RCC 7860 (cell line): ENCODE measurements at places on chromosomes 2 and 18.

GRCh38 chr2:159032146-159032545, 63.7 kb downstream of the TANC1 start:
- no peak for DNase-seq

DNA sequence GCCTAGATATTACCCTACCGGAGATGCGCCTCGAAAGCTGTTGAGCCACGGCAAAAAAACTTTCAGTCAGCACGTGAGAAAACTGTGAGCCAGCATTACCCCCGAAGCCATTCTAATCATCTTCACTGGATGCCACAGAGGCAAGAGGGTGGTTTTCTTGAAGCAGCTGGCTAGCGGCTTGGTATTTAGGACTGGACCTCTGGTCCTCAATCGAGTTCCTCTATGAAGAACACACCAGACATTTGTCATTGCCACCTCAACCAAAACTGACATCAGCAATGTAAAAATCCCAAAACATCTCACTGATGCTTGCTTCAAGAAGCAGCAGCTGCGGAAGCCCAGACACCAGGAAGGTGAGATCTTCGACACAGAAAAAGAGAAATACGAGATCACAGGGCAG, 52.8 kb upstream of the SLC66A3 start:
- DNase-seq: no peak

- DNase-seq: no peak
These were observed 241.6 kb downstream of the RPIA start for GRCh38 chr2:88933091-88933490.

GRCh38 chr2:121707344-121707919, 29.2 kb downstream of the NIFK start:
- DNase-seq: peak; percentile 78

DNA sequence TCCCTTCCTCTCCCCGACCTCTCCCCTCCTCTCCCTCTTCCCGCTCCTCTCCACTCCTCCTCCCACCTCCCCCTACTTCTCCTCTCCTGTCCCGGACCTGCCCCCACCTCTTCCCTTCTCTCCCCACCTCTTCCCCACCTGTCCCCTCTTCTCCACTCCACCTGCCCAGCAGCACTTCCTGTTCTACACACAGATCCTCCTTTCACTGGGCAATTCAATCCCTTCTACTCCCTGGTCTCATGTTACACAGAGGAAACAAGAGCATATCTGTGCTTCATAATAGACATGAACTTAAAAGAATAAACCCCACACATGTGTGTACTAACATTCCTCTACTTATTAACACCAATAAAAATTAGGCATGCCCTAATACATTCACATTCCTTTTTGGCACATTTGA, 34.8 kb downstream of the TIMM21 start:
- DNase-seq: no peak

DNA sequence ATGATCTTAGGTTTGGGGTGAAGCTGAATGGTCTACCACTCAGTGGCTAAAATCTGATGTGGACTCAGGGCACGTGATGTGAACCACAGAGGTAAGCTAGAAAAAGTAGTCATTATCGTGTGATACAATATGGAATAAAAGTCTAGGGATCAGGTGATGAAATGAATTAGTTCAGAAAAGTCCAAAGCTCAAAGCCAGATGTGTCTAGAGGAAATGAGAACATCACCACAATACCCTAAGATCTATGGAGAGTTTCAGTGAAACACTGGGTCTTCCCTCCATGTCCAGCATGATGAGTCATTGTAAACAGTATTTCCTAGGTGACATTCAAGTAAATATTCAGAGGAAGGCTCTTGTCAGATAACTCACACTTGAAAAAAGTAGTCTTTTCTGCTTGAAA, 1257.4 kb upstream of the ZEB2 start:
- peak; percentile 67 for DNase-seq

- no peak for DNase-seq
These were observed 81.5 kb upstream of the SMAD2 start for GRCh38 chr18:48011926-48012465.

GRCh38 chr2:197793456-197793855, 8.3 kb upstream of the BOLL start:
- no peak for DNase-seq

GRCh38 chr2:208363485-208363884, 43.1 kb upstream of the PTH2R start:
- peak; percentile 85 for DNase-seq

DNA sequence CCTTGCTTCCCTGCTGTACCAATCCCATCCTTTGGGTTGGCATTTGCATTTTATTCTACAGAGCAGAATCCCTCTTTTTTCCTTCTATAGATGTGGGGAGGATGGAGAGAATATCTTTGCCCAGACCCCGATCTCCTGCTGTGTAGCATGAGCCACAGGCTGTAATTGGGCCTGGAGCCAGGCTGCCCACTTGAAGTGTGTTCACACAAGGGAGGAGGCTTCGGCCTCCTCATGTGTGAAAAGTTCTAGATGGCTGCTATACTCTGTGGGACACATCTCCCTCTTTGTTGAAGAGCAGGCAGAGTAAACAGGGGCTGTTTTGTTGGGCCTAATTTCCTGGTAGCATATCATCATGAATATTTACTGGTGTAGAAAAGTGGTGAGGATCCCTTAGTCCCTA, 126.3 kb downstream of the XRCC5 start:
- no peak for DNase-seq

- no peak for DNase-seq
These were observed 34.7 kb downstream of the RFX8 start for GRCh38 chr2:101440127-101440738.

GRCh38 chr18:49795612-49796552, 17.5 kb downstream of the ACAA2 start:
- no peak for DNase-seq

GRCh38 chr2:144470334-144470733, 49.6 kb downstream of the ZEB2 start:
- DNase-seq: no peak

- DNase-seq: no peak
These were observed 113.3 kb downstream of the NOL10 start for GRCh38 chr2:10576456-10576855.

DNA sequence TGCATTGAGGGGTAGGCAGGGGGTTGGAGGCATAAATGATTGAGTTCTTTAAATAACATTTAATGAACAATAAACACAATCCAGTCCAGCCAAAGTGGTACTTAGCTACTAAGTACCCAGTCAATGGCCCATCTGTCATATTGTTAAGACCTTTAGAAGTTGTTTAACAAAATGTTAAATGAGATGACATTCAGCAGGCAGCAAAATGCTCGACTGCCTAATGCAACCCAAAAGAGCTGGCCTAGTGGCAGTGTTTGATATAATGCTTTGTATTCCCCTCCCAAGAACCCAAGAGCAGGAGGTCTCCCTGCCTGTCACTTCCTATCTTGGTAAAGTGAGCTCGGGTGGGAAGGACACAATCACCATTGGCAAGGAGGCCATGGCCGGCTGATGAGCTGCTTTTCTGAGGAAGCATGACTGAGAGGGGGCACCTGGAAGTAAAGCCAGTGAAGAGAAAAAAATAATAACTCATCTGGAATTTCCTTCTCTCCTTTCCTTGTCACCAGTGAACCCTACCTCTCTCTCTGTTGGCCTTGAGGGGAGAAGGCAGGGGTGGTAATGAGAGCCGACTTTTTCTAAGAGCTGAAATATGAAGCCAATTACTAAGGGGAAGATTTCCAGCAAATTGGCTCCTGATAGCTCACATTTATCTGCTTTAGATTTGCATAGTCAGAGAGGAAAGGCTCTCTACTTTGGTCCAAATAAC, 140.6 kb downstream of the C1D start:
- no peak for DNase-seq

- peak; percentile 73 for DNase-seq
These were observed 91.0 kb upstream of the CCBE1 start for GRCh38 chr18:59787998-59788790.

DNA sequence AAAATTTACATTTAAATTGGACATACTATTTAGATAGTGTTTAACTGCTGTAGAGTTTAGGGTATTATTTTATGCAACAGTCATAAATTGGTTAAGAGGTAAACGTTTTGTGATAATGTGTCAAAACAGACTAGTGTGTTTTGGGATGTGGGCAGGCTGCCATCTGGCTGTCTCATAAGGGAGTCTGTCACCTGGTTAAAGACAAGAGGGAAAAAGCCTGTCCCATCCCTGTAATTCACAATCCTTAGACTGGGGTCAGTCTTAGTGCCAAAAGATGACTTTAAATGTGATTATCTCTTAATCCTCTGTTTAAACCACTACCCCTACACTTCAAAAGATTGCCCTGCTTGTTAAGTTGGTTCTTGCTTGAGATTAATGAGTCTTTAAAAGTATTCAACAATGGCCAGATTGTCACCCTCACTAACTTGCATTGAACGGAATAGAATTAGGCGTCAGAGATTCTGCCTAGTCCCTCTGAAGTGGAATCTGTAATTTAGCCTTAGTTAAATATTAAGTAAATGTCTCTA, 59.2 kb downstream of the SGPP2 start:
- DNase-seq: no peak

DNA sequence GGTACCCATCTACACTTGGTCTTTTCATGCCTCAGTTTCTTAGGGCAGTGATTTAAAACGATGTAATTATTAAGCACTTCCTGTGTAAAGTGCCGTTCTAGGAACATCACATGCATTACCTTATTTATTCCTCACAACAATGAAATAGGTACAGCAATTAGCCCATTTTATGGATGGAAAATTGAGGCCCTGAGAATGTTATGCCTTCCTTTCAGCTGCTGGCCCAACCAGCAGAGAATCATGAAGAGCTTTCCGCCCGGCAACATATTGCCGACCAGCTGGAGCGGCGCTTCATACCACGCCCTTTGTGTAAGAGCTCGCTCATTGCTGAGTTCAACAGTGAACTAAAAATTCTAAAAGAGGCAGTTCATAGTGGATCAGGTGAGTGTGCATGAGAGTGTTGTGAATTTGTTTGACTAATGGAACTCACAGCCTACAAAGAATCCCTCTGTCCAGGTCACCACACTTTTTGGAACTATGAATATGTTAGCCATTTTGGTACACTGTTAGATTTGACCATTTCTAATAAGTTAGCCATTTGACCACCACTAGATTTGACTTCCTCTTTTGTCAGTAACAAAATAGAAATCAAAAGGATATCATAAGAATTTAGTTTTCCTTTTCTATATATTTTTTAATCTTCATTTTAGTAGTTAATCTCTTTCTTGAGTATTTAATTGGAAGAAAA, 25.6 kb upstream of the RPE start:
- DNase-seq: no peak

DNA sequence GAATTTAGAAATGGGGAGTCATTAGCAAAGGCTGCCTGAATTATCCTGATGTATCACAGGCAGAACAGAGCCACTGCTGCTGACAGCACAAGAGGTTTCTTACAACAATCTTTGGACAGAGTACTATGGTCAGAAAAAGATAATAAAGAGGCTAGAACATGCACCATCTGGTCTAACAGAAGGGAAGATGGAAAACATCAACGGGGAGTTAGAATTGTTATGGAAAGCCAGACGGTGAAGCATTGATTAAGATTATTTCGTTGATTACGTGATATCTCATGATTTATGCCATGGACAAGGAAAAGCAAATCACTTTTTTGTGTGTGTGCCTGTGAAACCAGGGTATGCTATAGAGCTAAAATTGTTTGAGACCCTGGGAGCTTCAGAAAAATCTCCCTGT, 409.4 kb upstream of the ETAA1 start:
- DNase-seq: no peak

DNA sequence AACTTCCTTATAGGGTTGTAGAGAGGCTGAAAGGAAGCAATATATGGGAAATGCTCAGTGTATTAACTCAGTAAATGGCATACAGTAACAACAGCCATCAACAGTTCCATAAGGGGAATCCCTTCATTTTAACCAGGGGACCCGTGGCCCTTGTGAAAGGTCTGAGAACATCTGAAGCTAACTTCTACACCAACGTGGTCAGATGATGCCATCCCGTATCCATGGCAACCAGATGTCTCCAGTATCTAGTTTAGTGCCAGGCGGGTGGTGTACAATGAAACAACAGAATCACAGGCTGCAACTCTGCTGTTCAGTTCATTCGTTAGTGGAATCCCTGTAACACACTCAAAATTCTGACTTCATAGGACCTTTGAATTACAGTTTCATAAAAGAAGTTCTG, 162.3 kb downstream of the TGIF1 start:
- no peak for DNase-seq

- DNase-seq: no peak
These were observed 83.8 kb downstream of the DOCK10 start for GRCh38 chr2:224958462-224958857.
